ENCODE measurements at places on chromosomes 2 and 18.

DNA sequence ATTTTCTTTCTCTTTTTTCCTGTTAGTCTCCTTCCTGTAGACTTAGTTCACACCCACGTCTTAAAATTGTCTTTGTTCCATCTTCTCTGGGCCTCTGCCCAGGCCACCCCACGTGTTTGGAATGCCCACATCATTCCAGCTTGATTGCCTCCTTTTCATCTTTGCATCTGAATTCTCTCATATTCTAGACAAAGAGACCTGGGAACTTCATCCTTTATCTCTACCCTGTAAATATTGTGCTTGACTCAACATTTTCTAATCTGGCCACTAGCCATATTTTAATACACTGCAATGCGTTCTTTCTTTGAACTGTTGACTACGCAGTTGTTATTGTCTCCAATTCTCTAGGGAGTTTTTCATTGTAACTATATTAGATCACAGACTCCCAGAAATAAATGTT, 187.5 kb upstream of the NRXN1 start:
- H3K36me3 ChIP-seq: no peaks in the 10 kb centered on the region
- no peak overlapping the region for H3K4me3 ChIP-seq
- H3K27ac ChIP-seq: no peak overlapping the region
- no peaks in the 10 kb centered on the region for H3K4me1 ChIP-seq
- H3K27me3 ChIP-seq: no peaks in the 10 kb centered on the region

DNA sequence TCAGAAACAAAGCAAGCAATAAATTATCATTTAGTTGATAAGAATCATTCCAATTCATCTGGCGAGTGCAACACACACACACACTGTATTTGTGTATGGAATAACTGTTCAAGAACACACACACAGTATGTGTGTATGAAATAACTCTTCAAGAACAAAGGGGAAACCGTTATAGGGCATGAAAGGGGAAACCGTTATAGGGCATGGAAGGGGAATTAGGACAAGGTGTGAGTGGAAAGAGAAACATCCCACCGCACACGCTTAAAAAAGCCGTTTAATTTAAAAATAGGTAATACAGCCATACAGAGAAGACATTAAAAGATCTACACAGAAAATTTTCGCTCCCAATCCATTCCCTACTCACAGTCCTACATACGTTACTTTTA, 607 bp upstream of the TSN start:
- H3K27ac ChIP-seq: peak overlapping the region; percentile 92
- H3K4me1 ChIP-seq: peaks cover 22% of the 10 kb centered on the region
- peak overlapping the region; percentile 100 for H3K4me3 ChIP-seq
- H3K27me3 ChIP-seq: no peaks in the 10 kb centered on the region
- DNase-seq: no peak
- H3K36me3 ChIP-seq: peaks cover 4% of the 10 kb centered on the region

DNA sequence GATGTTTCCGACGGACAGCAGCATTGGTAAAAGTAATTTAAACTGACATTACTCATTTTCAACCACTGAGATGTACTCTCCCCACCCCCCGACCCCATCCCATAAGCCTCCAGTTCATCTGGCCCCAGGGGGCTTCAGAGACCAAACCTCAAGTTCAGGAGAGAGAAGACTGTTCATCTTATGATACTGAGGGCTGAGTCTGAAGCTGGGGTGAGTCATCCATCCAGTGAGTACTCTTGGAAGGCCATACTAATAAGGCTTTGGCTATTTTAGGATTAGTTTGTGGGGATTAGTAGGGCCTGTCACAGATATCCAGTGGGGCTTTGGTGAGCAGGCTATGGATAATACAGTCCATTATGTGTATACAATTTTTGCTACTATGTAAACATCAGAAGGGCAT, 125.3 kb upstream of the APCDD1 start:
- H3K27ac ChIP-seq: no peak overlapping the region
- H3K4me1 ChIP-seq: no peaks in the 10 kb centered on the region

DNA sequence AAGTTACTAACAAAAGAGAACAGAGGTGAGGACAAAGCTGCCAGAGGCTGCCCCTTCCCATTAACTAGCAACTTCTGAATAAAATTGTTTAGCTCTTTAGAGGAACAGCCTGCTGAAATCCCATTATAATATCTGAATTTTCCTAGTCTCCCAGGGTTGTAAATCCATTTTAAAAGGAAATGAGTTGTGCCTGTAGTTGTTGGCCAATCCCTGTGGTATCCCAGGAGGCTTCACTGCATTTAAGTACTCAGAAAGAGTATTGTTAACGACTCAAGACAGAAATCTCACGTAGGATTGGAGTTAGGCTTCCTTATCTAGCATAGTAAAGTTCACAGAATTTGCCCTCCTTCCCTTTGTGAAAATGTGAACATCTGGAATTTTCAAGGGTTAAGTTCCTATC, 8.9 kb downstream of the LAPTM4A start:
- no peaks in the 10 kb centered on the region for H3K27me3 ChIP-seq
- H3K27ac ChIP-seq: no peak overlapping the region
- H3K4me3 ChIP-seq: no peak overlapping the region
- H3K4me1 ChIP-seq: peaks cover 1% of the 10 kb centered on the region
- no peak for DNase-seq
- peaks cover 6% of the 10 kb centered on the region for H3K36me3 ChIP-seq

DNA sequence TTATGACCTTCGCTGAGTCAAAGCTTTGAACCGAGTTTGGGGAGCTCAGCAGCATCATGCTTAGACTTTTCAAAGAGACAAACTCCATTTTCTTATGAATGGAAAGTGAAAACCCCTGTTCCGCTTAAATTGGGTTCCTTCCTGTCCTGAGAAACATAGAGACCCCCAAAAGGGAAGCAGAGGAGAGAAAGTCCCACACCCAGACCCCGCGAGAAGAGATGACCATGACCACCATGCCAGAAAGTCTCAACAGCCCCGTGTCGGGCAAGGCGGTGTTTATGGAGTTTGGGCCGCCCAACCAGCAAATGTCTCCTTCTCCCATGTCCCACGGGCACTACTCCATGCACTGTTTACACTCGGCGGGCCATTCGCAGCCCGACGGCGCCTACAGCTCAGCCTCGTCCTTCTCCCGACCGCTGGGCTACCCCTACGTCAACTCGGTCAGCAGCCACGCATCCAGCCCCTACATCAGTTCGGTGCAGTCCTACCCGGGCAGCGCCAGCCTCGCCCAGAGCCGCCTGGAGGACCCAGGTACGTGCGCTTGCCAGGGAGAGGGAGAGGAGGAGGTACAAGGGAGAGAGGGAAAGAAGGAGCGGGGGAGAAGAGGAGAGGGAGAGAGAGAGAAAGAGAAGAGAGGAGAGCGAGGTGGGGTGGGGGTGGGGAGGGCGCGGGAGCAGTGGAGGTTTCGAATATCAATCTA, at the start of gene DLX1:
Gene DLX1 (plus strand): TSS at position 48 of the 700 bp plus-strand sequence. CDS start 171 bp downstream, at position 219.
- H3K4me1 ChIP-seq: peaks cover 53% of the 10 kb centered on the region
- peaks cover 2% of the 10 kb centered on the region for H3K36me3 ChIP-seq
- peak; percentile 47 for DNase-seq
- peaks cover 98% of the 10 kb centered on the region for H3K27me3 ChIP-seq

Data from activated naive CD8-positive, alpha-beta T cell treated with anti-CD3 and anti-CD28 coated beads, Interleukin-2, amount 10 ng/mL, durations not matched to agents 7 days and 5 days (primary cell).